ENCODE measurements at places on chromosomes 4 and X.

GRCh38 chr4:1968686-1969295, 40.0 kb downstream of the NELFA start:
- DNase-seq: no peak

DNA sequence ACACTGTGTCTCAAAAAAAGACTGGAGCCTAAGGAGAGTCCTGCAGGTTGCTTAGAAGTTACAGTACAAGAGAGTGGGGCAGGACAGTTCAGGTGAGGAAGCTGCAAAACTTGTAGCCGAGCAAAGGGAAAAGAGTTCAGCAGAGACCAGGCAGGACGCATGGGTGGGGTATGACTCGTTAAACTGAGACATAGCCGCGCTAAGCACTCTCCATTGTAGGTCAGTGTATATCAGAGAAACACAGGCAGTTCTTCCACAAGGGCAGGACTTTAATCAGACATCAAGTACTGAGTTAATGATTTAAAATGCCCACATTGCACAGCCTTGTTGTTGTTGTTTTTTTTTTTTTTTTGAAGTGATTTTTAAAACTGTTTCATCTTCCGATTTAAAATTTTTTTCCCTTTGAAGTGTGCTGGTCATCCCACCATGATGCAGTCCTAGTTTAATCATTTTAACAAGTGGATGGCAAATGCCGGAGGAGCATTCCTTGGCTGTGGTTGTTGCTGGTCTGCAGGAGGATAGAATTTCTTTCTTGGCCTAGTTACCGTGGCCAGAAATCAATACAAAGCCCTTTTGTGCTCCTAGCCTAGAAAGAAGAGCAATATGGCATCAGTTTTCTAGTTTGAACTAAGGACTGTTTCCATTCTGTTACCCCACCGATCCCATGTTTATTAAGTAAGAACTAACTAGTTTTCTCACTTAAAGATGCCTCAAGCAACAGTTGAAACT, 10.3 kb downstream of the LAP3 start:
- no peak for DNase-seq

GRCh38 chr4:101953949-101954348, 163.4 kb downstream of the BANK1 start:
- no peak for DNase-seq

GRCh38 chr4:107858158-107858742, 33.5 kb downstream of the SGMS2 start:
- no peak for DNase-seq

DNA sequence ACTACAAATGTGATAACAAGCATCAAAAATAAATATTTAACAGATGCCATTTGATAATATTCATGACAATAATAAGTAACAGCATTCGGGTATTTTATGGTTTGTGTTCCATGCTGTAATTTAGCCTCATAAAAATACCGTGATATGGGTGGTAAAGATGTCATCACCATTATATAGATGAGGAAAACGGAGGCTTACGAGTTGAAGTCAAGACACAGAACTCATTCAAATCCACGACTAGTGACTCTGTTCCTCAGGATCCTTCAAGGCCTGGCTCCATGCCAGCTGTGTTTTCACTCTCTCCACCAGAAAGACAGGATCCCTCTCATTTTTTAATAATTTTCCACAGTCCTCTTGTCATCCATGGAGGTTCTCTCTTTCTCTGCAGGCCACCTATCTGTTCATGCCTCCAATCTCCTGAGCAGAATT, 94.5 kb downstream of the APBB2 start:
- DNase-seq: no peak

DNA sequence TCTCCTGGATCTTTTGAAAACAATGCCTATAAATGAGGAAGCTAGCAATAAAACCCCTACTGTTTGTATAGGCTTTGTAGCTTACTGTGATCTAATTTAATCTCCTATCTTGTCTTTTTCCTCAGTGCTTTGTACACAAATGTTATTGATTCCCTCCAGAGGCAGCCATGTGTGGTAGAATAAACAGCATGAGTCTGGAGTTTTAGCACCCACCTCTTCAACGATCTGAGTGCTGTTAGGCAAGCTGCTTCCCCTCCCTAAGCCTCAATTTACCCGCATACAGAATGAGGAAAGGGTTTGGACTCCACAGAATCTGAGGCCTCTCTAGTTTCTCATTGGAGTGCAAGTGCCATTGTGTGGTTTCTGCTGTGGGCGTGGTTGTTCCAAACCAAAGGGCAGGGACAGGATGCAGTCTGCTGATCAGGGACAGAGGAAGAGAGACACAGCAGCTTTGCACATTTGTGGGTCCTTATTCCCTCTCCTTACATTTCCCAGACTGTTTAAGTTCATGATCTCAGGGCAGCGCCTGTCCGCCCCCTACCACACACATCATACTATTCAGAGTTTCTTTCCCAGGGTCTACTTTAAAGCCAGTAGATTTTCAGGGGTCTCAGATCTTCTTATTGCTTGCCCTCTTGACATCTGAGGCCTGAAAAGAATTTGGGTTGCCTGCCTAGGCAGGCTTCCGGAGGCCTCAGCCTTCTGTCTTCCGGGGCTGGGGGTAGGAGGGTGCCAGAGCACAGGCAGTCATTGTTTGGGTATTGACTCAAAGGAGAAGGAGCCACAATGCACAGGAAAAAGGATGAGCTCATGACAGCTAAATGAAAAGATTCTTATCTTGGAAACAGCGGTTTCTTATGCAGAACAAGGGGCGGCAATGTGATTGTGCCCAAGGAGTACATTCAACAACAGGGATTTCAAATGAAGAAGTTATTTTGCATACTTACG, 114.9 kb upstream of the TEX13D start:
- peak; percentile 25 for DNase-seq

DNA sequence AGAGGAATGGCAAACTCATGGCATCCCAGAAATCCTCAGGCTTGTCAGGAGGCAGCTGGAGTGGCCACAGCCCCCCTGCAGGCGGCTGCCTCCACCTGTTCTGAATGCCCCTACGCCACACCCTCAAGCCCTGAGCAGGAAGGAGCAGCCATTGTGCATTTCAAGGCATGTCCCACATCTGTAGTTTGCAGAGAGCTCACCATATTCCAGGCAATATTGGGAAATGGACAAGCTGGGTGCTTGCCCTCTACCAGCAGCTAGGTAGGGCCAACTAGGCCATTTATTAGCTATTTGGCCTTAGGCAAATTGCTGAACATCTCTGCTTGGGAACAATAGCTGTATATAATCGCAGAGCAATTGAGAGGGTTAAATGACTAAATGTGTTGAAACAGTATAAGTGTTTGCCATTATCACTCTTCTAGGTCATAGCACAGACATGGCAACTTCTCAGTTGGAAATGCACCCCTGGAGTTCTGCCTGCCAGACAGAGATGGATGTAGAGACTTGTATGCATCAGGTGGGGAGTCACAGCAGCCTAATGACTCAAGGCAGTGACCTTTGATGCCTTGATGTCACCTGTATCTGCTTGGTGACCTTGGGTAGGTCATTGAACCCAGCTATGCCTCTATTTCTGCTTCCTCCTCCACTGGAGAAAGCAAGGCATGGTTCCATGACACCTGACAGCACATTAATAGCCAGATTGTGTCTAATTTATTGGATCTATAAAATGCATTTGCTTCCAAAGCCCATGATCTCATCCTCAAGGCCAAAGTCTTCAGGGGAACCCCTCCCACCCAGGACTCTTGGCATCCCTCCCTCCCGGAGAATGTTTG, 52.8 kb downstream of the FHDC1 start:
- no peak for DNase-seq

DNA sequence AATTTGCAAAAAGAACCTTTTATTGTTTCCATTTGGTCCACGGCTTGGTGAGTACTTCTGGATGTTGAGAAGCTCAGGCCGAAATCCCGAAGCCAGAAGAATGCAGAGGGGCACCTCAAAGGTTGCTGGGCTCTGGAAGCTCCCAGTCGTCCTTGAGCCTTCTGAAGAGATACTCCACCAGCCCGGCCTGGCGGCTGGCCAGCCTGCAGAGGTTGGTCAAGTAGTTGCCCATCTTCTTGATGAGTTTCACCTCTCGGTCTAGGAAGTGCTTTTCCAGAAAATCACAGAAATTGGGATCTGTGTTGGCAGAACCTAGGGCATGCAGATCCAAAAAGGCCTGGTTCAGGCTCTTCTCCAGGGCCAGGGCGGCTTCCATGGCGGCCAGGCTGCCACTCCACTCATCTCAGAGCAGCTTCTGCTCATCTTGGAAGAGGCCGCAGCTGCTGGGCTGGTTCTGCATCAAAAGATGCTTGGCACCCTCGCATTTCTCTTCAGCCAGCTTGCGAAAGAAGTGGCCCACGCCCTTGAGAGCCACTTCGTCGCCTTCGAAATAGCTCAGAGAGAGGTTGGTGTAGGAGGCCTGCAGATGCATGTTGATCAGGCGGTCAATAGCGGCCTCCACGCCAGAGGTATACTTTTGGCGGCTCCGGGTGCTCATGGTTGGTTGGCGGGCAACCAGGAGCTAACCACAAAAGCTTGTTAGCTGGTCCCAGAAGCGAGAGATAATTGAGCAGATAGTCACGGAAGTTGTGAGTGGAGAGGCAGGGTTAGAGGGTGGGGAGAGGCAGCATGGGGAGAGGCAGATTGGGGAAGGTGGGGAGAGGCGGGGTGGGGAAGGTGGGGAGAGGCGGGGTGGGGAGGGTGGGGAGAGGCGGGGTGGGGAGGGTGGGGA, 76.5 kb upstream of the TSPAN7 start:
- DNase-seq: no peak

DNA sequence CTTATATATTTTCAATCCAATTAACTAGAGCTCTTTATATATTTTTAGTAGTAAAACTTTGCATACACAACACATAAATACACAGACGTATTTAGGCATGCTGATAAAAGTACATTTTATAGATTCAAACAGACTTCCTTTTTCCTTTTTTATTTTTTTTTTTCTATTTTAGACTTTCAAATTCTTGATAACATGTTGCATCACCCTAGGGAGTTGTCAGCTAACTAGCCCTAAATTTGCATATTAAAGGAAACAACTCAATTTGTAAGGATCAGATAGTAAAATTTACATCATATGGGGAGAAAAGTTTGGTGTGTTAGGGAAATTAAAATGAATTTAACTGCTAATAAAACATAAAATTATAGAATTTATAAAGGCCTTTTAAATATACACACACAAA, 47.4 kb upstream of the APOOL start:
- no peak for DNase-seq

GRCh38 chrX:46226422-46226821, 318.8 kb downstream of the ZNF674 start:
- DNase-seq: no peak

- no peak for DNase-seq
Measured at GRCh38 chrX:68462197-68462596, 28.9 kb upstream of the OPHN1 start.

DNA sequence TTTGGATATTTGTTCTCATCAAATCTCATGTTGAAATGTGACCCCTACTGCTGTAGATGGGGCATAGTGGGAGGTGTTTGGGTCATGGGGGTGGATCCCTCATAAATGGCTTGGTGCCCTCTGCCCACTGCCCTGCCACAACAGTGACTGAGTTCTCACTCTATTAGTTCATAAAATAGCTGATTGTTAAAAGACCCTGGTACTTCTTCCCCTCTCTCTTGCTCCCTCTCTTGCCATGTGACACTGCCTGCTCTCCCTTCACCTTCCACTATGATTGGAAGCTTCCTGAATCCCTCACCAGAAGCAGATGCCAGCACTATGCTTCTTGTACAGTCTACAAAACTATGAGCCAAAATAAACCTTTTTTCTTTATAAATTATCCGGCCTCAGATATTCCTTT, 182.2 kb downstream of the CAMK2D start:
- no peak for DNase-seq

GRCh38 chr4:137681081-137681480, 148.8 kb upstream of the PCDH18 start:
- no peak for DNase-seq

GRCh38 chr4:6658597-6659075, 18.2 kb downstream of the MRFAP1 start:
- no peak for DNase-seq

GRCh38 chr4:63492515-63492914, 916.7 kb downstream of the TECRL start:
- no peak for DNase-seq

- DNase-seq: no peak
Measured at GRCh38 chr4:141849367-141849766, 213.0 kb downstream of the IL15 start.

DNA sequence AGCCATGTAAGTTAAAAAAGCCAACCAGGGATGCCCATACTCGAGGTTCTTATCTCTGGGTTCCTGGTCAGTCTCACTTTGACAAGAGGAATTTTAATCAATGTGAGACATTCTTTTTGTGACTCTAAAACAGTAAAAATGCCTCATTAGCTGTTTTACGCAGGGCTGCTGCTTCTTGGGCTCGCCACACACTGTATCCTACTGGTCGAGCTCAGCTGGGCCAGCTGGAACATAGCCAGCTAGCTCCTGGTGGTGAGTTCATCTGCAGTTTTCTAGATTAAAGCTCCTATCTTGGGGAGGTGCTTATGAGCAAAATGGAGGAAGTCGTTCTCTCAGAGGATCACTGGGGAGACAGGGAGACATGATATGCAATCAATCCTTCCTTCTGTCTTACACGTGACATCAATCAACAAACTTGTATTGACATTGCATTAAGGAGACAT, 55.9 kb upstream of the LEF1 start:
- no peak for DNase-seq

- no peak for DNase-seq
Measured at GRCh38 chrX:89021964-89022363, 274.9 kb downstream of the CPXCR1 start.

GRCh38 chrX:13761606-13762414, 27.3 kb downstream of the OFD1 start:
- DNase-seq: no peak

GRCh38 chrX:25048178-25048577, 32.4 kb upstream of the ARX start:
- no peak for DNase-seq

DNA sequence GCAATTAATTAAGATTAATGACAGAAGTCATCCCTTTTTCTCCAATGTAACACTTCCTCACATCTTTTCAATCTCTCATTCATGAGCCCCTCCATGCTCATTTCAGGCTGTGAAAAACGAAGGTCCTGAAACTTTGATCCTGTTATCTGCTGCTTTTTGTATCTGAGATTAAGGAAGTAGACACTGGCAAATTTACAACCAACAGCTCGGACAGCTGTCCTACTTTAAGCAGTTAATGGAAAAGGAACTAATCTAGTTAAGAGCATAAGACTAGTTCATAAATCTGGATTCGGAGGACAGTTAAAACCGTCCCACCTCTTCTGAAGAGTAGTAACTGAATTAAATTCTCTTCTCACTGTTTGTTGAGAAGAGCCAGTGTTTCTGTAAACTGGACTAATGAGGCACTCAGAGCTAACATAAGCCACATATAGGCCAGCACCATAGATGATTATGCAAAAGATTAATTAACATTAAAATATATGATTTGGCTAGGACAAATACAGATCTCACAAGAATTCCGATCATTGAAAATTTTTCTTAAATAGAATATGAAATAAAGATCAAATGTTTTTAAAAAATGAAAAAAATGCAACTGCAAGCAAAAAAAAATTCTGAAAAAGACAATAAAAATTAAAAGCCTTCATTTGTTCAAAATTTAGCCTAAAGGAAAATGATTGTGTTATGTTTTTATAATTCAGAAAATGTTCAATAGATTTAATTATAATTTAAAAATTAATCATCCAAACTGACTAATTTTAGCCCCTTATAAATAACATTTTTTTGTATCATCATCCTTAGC, 114.4 kb downstream of the ANTXR2 start:
- no peak for DNase-seq
